ENCODE measurements at places on chromosomes 7 and 10. TPM values are rescaled to one million over a fixed set of nuclear protein-coding genes. Genes with fewer than 3 reads are reported as not detected.

The CTAGE4 gene
- total RNA-seq = 4.2 TPM

The BHLHA15 gene
- 8.1 TPM for total RNA-seq

The CNTNAP2 gene
- 15.1 TPM for total RNA-seq

The ENTPD1 gene
- 0.17 TPM for total RNA-seq

The CISD1 gene
- total RNA-seq = 17.0 TPM

The UNCX gene
- total RNA-seq = 0.55 TPM

The IDI2 gene
- not detected for total RNA-seq

The CC2D2B gene
- total RNA-seq = not detected

DNA sequence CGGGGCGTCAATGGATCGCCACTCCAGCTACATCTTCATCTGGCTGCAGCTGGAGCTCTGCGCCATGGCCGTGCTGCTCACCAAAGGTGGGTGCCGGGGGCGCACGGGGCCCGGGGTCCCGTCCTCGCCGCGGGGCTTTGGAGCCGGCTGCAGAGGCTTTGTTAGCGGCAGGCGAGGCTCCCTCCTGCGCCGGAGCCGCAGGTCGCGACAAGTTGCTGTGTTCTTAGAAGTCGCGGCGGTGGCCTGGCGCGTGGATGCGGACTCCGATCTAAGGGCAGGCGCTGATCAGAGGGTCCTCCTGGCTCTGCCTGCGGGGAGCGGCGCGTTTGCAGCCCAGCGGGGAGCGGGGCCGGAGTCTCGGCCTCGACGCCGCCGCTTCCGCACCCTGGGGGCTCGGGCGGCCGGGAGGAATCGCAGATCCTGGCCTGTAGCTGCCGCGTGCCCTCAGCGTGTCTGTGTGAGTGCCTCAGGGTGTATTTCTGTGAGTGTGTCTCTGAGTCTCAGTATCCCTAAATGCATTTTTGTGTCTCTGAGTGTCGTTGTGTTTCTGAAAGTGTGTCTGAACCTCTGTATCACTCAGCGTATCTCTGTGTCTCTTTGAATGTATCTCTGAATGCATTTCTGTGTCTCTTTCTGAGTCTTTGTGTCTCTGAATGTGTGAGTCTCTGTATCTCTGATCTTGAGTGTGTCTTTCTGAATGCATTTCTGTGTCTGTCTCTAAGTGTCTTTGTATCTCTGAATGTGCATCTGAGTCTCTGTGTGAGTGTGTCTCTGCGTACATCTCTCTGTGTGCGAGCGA is 766 bp downstream of the BAMBI start:
- no peak for DNase-seq

DNA sequence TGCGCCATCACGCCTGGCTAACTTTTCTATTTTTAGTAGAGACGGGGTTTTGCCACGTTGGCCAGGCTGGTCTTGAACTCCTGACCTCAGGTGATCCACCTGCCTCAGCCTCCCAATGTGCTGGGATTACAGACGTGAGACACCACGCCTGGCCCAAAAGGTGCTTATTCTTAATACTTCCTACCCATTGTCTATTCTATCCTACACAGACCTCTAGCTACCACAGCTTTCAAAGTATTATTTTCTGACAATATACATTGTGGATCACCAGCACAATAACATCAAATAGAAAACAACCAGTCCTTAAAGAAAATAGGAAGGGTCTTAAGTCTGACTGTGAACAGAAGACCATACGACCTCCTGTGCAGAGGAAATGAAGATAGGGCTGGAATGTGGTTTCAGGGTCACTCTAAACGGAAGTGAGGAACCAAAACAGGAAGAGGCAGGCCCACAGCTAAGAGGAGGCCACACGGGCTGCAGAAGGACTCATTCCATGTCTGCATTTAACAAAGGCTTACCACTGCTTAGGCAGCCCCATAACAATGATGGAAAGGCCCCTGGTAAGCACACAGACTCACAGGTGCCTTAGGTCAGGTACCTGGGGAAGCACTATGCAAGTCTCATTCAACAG is 115.2 kb downstream of the ZFAND4 start:
- no peak for DNase-seq

GRCh38 chr10:115945701-115946445 is 327.1 kb downstream of the GFRA1 start:
- DNase-seq = no peak

DNA sequence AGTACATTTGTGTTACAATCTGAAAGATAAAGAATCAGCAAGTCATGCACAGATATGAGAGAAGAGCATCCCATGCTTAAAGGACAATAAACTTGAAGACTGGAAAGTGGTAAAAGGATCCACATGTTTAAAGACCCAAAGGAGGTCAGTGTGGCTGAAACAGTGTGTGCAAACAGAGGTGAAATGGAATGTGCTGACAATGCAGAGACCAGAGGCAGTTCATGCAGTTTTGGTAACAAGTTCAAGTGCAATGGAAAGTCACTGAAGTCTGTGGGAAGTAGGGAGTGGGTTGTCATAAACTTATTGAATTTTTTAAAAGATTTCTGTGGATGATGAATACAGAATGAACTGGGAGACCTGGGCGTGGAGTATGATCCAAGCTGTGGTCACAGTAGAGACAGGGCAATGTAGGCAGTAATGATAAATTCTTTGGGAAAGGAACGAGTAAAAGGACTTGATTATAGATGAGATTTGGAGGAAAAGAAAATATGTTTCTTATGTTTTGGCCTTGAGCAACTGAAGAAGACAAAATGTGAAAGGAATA is 408.0 kb downstream of the HGF start:
- no peak for DNase-seq

DNA sequence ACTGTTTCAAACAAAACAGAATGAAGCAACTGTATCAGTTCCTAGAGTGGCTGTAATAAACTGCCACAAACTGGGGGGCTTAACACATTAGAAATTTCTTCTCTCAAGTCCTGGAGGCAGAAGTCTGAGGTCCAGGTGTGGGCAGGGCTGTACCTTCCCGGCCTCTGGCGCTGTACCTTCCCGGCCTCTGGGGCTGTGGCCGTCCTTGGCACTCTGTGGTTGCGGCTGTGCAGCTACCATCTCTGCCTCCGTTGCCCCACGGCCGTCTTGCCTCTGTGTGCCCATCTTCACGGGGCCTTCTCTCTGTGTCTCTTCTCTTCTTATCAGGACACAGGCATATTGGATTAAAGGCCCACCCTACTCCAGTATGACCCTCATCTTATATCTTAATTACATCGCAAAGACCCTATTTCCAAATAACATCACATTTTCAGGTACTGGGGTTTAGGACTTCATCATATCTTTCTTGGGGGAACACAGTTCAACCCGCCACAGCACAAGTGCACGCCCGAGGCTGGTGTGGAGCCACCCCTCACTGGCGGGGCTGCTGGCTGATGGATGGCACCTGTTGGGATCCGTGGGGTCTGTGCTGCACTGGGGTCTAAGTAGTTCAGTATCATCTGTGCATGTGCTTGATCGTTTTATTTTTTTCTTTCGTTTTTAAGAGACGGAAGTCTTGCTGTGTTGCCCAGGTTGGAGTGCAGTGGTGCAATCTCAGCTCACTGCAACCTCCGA is 123.2 kb downstream of the ACTR3B start:
- no peak for DNase-seq

- no peak for DNase-seq
These were observed 1.2 kb downstream of the MARCHF5 start for GRCh38 chr10:92291921-92292845.

GRCh38 chr10:86673216-86673826 is 5.0 kb downstream of the LDB3 start:
- no peak for DNase-seq

DNA sequence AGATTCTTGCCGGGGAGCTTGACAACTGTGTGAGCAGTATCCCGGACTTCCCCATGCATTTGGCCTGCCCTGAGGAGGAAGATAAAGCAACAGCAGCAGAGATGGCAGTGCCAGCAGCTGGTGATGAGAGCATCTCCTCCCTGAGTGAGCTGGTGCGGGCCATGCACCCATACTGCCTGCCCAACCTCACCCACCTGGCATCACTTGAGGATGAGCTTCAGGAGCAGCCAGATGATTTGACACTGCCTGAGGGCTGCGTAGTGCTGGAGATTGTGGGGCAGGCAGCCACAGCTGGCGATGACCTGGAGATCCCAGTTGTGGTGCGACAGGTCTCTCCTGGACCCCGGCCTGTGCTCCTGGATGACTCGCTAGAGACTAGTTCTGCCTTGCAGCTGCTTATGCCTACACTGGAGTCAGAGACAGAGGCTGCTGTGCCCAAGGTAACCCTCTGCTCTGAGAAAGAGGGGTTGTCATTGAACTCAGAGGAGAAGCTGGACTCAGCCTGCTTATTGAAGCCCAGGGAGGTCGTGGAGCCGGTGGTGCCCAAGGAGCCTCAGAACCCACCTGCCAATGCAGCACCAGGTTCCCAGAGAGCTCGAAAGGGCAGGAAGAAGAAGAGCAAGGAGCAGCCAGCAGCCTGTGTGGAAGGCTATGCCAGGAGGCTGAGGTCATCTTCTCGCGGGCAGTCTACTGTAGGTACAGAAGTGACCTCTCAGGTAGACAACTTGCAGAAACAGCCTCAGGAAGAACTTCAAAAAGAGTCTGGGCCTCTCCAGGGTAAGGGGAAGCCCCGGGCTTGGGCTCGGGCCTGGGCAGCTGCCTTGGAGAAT is 6.7 kb downstream of the PPRC1 start:
- no peak for DNase-seq

GRCh38 chr7:128234476-128235026 is 6.5 kb upstream of the LEP start:
- no peak for DNase-seq
